ENCODE measurements at places on chromosomes 13 and 19.

DNA sequence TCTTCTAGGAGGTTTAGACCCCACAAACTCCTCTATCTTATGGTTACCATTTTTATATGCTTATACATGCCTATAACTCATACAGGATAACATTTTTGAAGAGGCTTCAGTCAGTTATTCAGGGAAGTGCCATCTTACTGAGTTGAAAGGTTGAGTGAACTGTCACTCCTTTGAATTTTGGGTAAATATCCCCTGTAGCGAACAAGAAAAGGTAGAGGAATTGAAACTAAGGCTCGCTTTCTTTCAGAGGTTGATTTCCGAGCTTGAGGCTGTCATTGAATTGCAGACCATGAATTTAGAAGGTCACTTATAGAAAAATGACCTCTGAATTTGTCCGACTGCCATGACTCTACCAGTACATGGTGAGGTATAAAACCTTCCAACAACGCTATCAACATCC, 35.1 kb downstream of the MICU2 start:
- DNase-seq = no peak

GRCh38 chr19:15640294-15640903, at the start of gene CYP4F3:
TSS of gene CYP4F3 (plus strand) at chr19:15640897. CDS start at chr19:15641416, 519 bp downstream.
- no peak for DNase-seq

DNA sequence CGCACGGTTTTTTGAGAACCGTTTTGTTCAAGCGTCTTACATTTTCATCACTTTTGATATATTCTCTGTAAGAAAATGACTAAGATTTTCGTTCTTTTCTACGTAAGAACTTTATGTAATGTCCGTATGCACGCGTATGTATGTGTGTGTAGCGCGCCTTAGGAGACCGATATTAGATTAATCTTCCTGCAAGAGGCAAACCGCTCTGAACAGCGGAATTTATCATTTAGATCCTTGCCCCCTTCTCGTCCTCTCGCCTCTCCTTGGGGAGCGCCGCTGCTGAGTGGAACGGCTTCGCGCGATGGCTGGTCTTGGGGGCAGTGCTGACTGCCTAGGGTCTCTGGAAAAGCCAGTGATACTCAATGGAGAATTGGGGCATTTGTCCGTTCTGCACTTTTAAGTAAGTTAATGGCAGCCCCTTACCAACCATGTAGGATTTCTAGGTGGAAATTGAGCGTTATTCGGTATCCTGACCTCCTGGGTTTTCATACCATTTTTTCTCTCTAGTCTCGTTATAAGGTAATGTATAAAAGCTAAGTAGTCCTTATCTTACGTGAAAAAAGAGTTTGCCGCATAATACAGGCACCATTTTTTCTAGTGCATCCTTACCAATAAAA, 4.7 kb downstream of the MAB21L1 start:
- DNase-seq = no peak

- no peak for DNase-seq
Observed at GRCh38 chr19:31548941-31549340, 199.7 kb upstream of the TSHZ3 start.

GRCh38 chr19:3062165-3063105, at the start of gene TLE5:
TSS of gene TLE5 (minus strand) at chr19:3062495. CDS start at chr19:3062200, 295 bp downstream.
- no peak for DNase-seq

- no peak for DNase-seq
Observed at GRCh38 chr19:56978023-56978565, 137.6 kb upstream of the PEG3 start.

- DNase-seq = no peak
Observed at GRCh38 chr19:33558151-33558550, 36.6 kb upstream of the PEPD start.
